ENCODE measurements at places on chromosomes 7 and 10. TPM values are rescaled to one million over a fixed set of nuclear protein-coding genes. Genes with fewer than 3 reads are reported as not detected.

- DNase-seq = no peak
Observed at GRCh38 chr7:136275794-136276193, 298.6 kb upstream of the MTPN start.

DNA sequence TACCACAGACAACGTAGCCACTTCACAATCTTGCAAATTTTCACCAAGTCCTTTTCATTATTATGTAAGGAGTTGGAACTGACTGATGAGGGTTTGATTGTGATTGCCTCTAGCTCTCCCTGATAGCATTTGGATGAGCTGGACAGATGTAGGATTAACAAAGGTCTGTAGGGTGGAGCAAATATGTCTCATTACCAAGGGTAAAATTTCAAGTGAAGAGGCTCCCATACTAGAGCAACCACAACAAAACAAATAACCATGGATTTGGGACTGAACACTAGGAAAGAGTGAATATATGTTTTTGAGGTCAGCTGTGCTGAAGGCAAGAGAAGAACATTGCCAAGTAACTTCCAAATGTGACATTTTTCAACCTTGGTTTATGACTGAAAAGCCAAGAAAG lies 281.7 kb downstream of the NEBL start:
- no peak for DNase-seq

DNA sequence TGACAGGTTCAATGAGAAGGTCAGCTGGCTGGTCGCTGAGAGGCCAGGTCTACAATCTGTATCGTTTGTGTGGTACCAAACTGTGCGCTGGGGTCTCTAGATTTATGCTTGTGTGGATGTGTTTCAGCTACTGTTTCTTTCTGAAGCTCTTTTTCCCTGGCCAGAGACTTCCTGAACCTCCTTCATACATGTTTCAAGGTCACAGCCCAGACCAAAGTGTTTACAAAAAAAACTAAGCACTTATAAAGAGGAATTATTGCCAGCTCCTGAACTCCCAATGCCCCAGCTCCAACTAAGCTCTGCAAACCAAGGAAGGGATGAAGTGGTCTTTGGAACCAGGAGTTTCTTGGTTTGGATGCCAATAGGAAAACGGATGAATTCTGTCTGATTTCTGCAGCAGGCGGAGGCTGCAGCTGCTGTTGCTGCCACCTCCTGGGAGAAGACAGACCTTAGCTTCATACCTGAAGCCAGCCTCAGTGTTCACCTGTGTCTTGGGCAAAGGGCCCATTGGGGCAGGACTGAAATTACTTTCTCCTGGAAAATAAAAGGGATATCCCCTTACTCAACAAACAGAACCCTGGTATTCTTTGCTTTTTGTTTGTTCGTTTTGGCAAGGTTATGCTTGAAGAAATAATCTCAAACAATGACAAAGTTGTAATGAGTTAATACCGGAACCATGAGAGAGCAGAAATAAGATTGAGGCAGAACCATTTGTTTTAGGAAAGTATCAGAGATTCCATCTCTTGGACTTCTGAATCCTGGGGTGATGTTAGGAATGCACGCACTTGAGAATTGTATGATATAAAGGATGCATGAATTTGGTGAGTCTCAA lies 24.6 kb upstream of the MKLN1 start:
- peak; percentile 66 for DNase-seq

GRCh38 chr10:70493660-70494234 lies 15.2 kb downstream of the PALD1 start:
- no peak for DNase-seq

DNA sequence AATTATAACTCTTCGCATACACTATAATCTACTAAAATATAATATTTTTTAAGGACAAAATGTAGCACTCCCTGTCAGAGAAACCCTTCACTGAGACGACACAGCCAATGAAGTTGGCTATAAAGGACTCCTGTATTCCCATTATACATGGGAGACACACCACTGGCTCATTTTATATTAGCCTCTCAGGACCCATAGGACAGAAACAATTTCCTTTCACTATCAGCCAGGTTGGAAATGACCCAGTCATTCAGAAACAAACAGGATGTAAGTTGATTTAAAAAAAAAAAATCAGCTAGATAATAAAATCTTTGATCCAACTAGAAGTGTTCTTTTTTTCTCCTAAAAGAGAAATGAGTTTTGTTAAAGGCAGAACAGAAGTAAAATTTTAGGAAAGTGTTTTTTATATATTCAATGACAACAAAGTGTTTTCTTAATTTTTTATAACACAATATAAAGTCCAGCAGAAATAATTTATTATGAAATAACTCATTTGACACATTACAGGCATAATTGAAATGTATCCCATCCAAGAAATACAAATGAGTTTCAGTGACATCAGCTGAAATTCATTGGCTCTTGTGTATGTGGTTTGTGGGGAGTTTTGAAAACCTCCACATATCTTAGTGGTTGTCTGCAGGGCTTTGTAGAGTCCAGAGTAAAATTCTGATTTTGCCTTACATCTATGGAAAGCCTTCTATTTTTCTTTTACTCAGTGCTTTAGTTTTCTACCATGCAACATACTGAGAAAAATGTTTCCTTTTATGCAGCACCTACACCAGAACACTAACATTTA lies 64.1 kb downstream of the CTTNBP2 start:
- peak; percentile 55 for DNase-seq

GRCh38 chr10:50310560-50311174 lies 59.4 kb upstream of the ASAH2 start:
- DNase-seq = peak; percentile 76

DNA sequence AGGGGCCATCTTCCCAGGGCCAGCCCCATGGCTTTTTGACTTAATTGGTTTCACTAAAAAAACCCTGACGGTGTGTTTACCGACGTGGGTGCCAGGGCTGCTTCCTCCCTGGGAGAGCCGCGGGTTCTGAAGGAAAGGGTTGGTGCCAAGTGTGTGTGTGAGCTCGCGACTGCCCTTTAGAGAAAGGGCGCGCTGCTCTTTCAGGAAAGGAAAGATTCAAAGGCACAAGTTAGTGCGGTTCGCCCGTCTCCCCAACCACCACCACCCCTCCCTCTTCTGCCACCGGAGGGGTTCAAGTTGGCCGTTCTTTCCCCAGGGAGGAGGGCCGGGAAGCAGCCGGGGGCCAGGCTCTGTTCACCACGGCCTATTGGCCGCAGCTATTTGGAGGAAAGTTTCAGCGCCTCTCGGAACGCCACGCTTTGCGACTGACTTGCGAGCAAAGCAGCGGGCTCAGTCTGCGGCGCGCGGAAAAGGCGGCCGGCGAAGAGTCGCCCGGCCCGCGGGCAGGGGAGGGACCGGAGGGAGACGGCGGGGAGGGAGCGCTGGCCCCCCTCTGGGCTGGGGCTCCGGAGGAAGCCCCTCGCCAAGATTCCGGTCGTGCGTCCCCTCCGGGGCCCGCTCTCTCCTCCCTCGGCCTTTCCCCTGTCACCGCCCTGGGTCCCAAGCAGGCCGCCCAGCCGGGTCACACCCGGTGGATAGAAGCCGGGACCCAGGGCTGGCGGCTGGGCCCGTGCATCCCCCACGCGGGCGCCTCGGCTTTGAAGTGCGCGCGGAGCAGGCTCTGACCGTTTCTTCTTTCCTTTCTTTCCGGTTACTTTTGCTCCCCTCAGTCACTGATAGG lies 165.9 kb upstream of the PPP1R3A start:
- no peak for DNase-seq

DNA sequence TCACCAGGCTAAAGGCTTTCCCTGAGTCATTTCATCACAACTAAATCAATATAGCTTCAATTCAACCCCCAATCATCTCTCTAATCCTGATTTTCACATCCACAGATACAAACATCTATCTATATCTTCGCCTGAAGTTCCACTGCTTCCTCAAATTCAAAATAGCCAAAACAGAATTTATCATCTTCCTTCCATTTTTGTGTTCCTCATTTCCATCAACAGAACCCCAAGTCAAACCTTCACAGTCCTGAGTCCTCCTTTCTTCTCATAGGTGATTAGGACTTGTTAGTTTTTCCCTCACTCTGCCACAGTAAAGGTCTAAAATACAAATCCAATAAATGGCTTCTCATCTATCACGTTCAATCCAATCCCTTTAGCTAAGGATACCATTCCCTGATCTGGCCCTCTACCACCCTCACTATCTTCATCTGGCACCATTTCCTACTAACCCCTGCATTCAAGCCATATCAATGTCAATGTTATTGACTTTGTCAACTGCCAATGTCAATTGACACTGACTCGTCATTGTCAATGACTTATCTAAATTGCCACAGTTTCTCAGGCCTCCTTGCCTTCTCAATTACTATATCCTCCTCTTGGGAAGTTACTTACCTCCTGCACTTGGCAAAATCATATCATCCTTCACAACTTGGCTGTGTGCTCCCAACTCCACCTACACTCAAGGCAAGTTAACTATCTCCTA lies 2.6 kb downstream of the HYCC1 start:
- no peak for DNase-seq

GRCh38 chr7:36408589-36408988 lies 18.9 kb downstream of the ANLN start:
- DNase-seq = peak; percentile 73

- DNase-seq = no peak
Observed at GRCh38 chr10:71061472-71061871, 150.9 kb upstream of the UNC5B start.

- DNase-seq = no peak
Observed at GRCh38 chr10:2660276-2660675, 407.1 kb upstream of the PFKP start.

- no peak for DNase-seq
Observed at GRCh38 chr10:5078547-5079180, 15.6 kb upstream of the AKR1C3 start.

GRCh38 chr7:154960063-154960790 lies 42.7 kb downstream of the PAXIP1 start:
- peak; percentile 42 for DNase-seq

DNA sequence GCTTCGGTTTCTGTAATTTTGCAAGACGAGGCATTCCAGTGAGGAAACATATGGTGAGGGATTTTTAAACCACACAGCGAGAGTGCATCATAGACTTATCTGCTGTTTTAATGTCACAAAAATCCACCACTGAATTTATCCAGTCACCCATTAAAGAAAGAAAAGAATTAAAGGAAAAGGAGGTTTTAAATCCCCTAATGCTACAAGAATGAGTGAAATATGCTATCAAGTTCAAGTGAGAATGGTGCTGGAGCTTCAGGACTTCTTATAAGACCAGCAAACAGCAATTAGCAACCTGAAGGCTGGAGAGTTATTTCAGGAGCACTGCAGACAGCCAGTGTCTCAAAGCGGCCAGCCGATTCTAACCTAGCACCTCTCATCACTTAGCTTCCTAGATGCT lies 439.1 kb upstream of the MGMT start:
- DNase-seq = no peak

DNA sequence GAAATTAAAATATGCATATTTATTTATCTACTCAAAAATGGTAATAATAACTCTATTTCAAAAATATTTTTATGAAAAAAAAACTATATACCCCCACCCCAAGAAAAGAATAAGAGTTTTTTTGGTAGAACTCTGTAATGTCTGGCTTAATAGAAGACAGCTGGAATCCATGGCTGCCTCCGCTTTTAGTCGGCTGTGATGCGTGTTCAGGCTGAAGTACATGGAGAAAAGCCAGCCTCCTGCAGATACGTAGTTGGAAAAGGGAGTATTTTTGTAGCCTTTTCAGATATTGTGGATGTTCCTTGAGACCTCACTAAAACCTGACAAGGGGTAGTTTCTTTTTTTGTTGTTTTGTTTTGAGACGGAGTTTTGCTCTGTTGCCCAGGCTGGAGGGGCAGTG lies 10.0 kb downstream of the FOXK1 start:
- DNase-seq = no peak

The CXCL12 gene
- 0.67 TPM for total RNA-seq

The HMX2 gene
- not detected for total RNA-seq

The PKD2L1 gene
- not detected for total RNA-seq

The WNT8B gene
- not detected for total RNA-seq

The CYP3A5 gene
- not detected for total RNA-seq

The ERCC6 gene
- 11.4 TPM for total RNA-seq

The TMEM225B gene
- total RNA-seq = not detected
